Mesothelial cell of epicardium (in vitro differentiated cells): ENCODE measurements at places on chromosomes 16 and 17.

DNA sequence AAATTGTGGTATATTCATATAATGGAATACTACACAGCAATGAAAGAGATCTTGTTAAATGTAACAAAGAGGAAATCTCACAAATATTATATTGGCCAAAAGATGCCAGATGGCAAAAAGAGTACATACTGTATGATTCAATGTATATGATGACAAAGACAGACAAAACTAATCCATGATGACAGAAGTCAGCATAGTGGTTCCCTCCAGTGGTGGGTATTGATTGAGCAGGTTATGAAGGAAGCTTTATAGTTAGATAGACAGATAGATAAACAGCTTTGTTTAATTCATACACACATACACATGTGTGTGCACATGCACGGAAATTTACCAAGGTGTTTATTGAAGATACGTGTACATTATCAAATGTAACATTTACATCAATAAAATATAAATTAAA is 74.4 kb upstream of the SMIM36 start:
- no peak for DNase-seq
- H3K27ac ChIP-seq, result no peak overlapping the region
- H3K27me3 ChIP-seq, result no peaks in the 10 kb centered on the region
- peaks cover 27% of the 10 kb centered on the region for H3K4me1 ChIP-seq
- no peaks in the 10 kb centered on the region for H3K36me3 ChIP-seq

GRCh38 chr16:23387666-23388065 is 65.3 kb downstream of the COG7 start:
- DNase-seq, result no peak
- no peak overlapping the region for H3K4me3 ChIP-seq
- H3K36me3 ChIP-seq, result peaks cover 30% of the 10 kb centered on the region
- no peaks in the 10 kb centered on the region for H3K27me3 ChIP-seq
- no peaks in the 10 kb centered on the region for H3K4me1 ChIP-seq

GRCh38 chr16:81405702-81406113 is 38.9 kb upstream of the CMIP start:
- no peaks in the 10 kb centered on the region for H3K36me3 ChIP-seq
- H3K27ac ChIP-seq, result peak overlapping the region; percentile 83
- no peaks in the 10 kb centered on the region for H3K27me3 ChIP-seq
- H3K4me1 ChIP-seq, result peaks cover 8% of the 10 kb centered on the region
- H3K4me3 ChIP-seq, result no peak overlapping the region

DNA sequence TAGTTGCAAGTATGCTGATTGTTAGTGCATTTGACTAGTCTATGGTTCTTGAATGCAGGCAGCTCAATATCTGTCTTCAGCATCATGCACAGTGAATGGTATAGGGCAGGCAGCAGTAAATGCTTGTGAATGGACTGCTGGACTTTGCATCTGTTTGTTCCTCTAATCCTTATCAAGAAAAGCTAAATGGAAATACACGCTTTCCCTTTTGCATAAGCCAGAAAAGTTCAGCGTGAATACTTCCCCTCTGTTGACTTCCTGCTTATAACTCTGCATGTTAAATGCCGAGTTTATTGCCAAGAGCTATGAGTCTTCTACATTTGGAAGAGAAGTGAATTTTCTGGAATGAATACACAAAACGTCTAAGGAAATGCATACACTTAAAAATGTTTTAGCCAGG is 127.9 kb upstream of the CPHXL start:
- no peak overlapping the region for H3K4me3 ChIP-seq
- no peak overlapping the region for H3K27ac ChIP-seq
- DNase-seq, result no peak
- H3K27me3 ChIP-seq, result peaks cover under 1% of the 10 kb centered on the region
- H3K36me3 ChIP-seq, result no peaks in the 10 kb centered on the region

DNA sequence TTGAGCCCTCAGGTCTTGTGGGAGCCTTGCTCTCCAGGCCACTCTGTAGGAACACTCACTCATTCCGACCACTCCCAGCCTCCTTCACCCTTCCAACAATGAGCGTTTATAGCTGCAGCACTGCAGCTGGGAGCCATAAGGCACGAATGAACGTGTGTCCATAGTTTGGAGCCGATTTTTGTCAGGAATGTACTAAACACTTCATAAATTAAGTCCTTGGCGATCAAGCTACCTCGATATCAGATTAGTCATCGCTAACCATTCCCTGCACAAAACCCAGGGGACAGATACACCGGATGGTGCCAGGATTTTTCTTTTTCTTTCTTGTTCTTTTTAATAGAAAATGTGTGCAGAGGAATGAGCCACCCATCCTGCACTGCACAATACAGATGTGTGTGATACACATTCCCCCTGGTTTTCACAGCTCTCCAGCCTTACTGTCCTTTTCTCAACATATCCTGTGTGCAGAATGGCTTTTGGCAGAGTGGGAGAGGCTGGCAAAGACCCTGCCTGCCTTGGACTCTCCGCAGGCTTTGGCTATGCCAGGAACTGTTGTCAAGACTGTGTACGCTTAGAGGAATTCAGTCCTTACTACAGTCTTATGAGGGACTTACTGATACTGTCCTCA is 68.4 kb upstream of the ELAC2 start:
- no peak overlapping the region for H3K27ac ChIP-seq
- H3K4me3 ChIP-seq, result no peak overlapping the region
- H3K4me1 ChIP-seq, result peaks cover 14% of the 10 kb centered on the region
- H3K27me3 ChIP-seq, result peaks cover 40% of the 10 kb centered on the region
- no peaks in the 10 kb centered on the region for H3K36me3 ChIP-seq
- no peak for DNase-seq

DNA sequence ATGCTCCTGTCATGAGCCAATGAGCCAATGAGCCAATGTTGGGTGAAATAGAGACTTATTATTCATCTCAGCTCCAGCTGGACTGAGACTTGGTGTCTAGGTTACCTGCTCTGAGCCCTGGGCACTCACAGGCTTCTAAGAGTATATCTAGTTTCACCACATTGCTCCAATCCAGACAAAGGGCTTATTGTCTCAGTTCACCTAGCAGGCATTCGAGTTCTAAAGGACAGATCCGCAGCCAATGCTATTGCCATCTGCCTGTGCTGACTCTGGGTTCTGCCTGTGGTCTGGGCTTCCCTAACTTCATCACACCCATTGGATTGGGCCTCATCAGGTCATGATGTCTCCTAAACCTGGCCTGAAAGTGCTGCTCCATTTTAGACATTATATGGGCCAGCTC is 66.1 kb upstream of the HS3ST4 start:
- H3K36me3 ChIP-seq, result no peaks in the 10 kb centered on the region
- no peaks in the 10 kb centered on the region for H3K4me1 ChIP-seq
- peaks cover 3% of the 10 kb centered on the region for H3K27me3 ChIP-seq
- no peak overlapping the region for H3K27ac ChIP-seq

GRCh38 chr17:76002100-76002499 is 1.4 kb downstream of the CDK3 start:
- H3K4me1 ChIP-seq, result peaks cover 6% of the 10 kb centered on the region
- no peaks in the 10 kb centered on the region for H3K27me3 ChIP-seq
- no peak overlapping the region for H3K4me3 ChIP-seq
- DNase-seq, result no peak
- peaks cover 18% of the 10 kb centered on the region for H3K36me3 ChIP-seq
- H3K27ac ChIP-seq, result no peak overlapping the region

DNA sequence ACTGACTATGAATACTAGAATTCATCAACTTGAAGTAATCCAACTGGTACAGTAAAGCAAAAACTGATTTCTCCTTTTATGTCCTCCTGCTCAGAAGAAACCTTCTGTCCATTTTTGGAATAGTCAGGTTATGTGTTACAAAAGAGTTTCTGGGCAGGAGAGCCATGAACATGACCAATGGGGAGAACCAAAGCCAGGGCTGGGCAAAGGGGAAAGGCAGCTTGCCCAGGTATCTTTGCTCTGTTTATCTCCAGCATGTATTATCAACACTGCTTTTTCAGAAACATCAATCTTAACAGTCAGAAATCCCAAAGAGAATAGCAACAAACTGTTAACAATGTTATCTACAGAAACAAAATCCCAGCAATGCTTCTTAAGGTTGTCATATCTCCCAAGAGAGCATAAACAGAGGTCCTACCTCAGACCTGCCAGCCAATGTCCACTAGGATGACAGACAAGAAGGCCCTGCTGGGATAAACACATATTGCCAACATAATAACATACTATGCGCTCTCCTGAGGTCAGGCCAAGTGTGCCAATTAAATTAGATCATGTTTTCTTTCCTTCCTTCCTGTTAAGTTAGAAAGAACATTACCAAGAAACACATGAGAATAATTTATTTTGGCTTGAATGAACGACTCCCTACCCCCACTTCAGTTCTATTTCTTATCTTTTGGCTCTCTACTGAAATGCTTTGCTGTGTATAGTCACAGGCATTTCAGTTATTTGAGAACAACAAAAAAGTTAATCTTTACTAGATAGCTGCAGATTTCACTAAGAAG is 28.0 kb downstream of the BLMH start:
- no peak overlapping the region for H3K4me3 ChIP-seq
- H3K27ac ChIP-seq, result peak overlapping the region; percentile 71
- no peaks in the 10 kb centered on the region for H3K27me3 ChIP-seq
- H3K4me1 ChIP-seq, result peaks cover 18% of the 10 kb centered on the region
- DNase-seq, result no peak

GRCh38 chr16:13414154-13414553 is 505.8 kb upstream of the ERCC4 start:
- H3K4me3 ChIP-seq, result no peak overlapping the region
- H3K27me3 ChIP-seq, result peaks cover 1% of the 10 kb centered on the region
- no peak overlapping the region for H3K27ac ChIP-seq
- no peak for DNase-seq
- H3K4me1 ChIP-seq, result no peaks in the 10 kb centered on the region
- no peaks in the 10 kb centered on the region for H3K36me3 ChIP-seq

- no peaks in the 10 kb centered on the region for H3K4me1 ChIP-seq
- peaks cover 66% of the 10 kb centered on the region for H3K27me3 ChIP-seq
- H3K27ac ChIP-seq, result no peak overlapping the region
- DNase-seq, result no peak
- no peak overlapping the region for H3K4me3 ChIP-seq
Observed at GRCh38 chr17:6796887-6797490, 21.0 kb downstream of the FBXO39 start.

DNA sequence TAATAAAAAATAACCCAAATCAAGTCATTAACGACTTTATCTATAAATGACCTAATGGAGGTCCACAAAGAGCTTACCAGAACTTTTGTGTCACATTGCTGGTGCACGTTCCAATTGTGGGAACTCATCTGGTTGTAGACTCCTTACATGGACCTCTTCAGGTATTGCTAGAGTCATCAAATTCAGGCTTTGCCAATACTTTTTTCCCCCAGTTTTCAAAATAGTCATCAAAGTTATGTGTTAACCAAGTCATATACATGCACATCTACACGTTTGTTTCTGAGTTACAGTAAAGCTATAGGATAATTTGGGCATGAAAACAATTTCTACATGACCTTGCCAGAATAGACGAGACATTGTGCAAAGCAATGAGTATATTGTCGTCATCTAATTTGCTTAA is 76.2 kb upstream of the ADAMTS18 start:
- H3K36me3 ChIP-seq, result no peaks in the 10 kb centered on the region

- no peaks in the 10 kb centered on the region for H3K27me3 ChIP-seq
- H3K36me3 ChIP-seq, result peaks cover 9% of the 10 kb centered on the region
- no peak overlapping the region for H3K27ac ChIP-seq
Observed at GRCh38 chr17:17763734-17764133, 73.1 kb downstream of the SREBF1 start.

- H3K36me3 ChIP-seq, result peaks cover 5% of the 10 kb centered on the region
- no peak overlapping the region for H3K27ac ChIP-seq
- no peak for DNase-seq
- H3K4me3 ChIP-seq, result no peak overlapping the region
Observed at GRCh38 chr17:80920441-80920840, 71.2 kb upstream of the CHMP6 start.

- peaks cover 25% of the 10 kb centered on the region for H3K4me1 ChIP-seq
- no peaks in the 10 kb centered on the region for H3K27me3 ChIP-seq
- DNase-seq, result no peak
- H3K36me3 ChIP-seq, result peaks cover 9% of the 10 kb centered on the region
- no peak overlapping the region for H3K4me3 ChIP-seq
Observed at GRCh38 chr16:88062341-88063210, 111.3 kb downstream of the BANP start.

DNA sequence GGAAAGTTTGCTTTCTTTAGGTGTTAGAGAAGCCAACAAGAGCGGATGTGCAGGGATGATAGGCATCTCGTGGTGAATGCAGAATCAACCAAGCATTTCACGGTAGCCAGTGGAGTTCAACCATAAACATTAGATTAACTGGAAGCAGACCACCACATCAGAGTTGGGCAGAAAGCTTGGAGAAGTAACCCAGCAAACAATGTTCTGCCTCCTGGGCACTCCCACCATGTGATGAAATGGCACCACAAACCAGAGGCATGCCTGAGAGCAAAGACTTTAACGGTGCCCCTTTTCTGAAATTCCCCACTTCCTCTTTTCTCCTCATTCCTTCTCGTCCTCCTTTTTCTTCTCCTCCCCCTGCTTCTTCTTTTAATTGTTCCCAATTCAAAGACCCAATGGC is 193.5 kb upstream of the ANKFN1 start:
- DNase-seq, result no peak
- no peaks in the 10 kb centered on the region for H3K4me1 ChIP-seq
- H3K27ac ChIP-seq, result no peak overlapping the region
- H3K4me3 ChIP-seq, result no peak overlapping the region
- no peaks in the 10 kb centered on the region for H3K36me3 ChIP-seq

DNA sequence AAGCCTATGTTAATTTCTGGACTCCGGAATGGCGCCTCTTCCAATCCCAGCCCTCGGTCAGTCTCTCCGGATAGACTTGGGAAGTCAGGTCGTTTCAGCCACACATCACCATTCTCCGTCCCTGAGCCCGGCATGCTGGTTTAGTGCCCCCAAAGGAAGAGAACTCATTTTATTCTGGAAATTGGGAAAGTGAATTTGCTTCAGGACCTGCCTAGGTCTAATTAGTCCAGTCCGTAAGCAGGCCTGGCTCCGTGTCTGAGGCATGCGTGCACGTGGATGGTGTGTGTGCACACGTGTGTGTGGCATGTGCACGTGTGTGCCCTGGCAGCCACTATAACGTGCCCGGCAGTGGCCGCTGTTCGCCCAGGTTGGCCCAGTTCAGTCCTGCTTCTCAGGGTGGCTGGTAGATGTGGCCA is 77.4 kb downstream of the RPA1 start:
- no peak overlapping the region for H3K27ac ChIP-seq
- H3K27me3 ChIP-seq, result peaks cover 76% of the 10 kb centered on the region
- DNase-seq, result no peak
- no peaks in the 10 kb centered on the region for H3K36me3 ChIP-seq
- H3K4me3 ChIP-seq, result no peak overlapping the region
- H3K4me1 ChIP-seq, result peaks cover 30% of the 10 kb centered on the region

DNA sequence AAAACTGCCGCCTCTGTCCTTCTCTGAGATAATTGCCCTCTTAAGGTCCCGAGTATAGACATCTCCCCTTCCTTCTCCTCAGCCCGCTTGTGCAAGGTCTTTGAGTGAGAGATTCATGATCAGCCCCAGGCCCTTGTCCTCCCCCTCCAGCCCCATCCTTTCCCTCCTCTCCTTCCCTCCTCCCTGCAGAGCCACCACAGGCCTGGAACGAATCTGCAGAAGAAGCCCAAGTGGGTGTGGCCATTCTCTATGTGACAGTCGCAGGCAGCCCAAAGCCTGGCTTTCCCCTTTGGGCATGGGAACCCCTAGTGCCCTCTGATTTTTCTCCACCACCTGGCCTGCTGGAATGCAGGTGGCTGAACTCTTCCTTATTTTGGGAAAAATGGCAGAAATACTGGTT is 7.2 kb upstream of the NDRG4 start:
- no peak overlapping the region for H3K4me3 ChIP-seq
- DNase-seq, result no peak
- peaks cover 27% of the 10 kb centered on the region for H3K27me3 ChIP-seq
- H3K4me1 ChIP-seq, result no peaks in the 10 kb centered on the region
- H3K27ac ChIP-seq, result no peak overlapping the region

GRCh38 chr17:71963351-71963750 is 157.5 kb upstream of the SOX9 start:
- H3K27ac ChIP-seq, result no peak overlapping the region
- no peaks in the 10 kb centered on the region for H3K36me3 ChIP-seq
- no peaks in the 10 kb centered on the region for H3K4me1 ChIP-seq
